GM12878 (cell line): ENCODE measurements at places on chromosomes 11 and 22. TPM values are rescaled to one million over a fixed set of nuclear protein-coding genes. Genes with fewer than 3 reads are reported as not detected.

NXPE2 gene
- total RNA-seq = not detected in 2 replicates

KRTAP5-9 gene
- total RNA-seq = not detected in 2 replicates

APOBEC3G gene
- total RNA-seq = 102 and 103 TPM in 2 replicates

FAM83F gene
- 0.03 and 0.05 TPM in 2 replicates for total RNA-seq

TBCEL gene
- 9.9 and 10.9 TPM in 2 replicates for total RNA-seq

CBLIF gene
- total RNA-seq = not detected in 2 replicates

OR8A1 gene
- not detected in 2 replicates for total RNA-seq

FEN1 gene
- total RNA-seq = 127 and 129 TPM in 2 replicates

CHADL gene
- total RNA-seq = not detected in 2 replicates

- no peak for DNase-seq
Measured at GRCh38 chr22:39598017-39598965, 27.7 kb downstream of the CACNA1I start.

GRCh38 chr22:30362651-30363281 is 6.0 kb downstream of the CCDC157 start:
- no peak for DNase-seq

DNA sequence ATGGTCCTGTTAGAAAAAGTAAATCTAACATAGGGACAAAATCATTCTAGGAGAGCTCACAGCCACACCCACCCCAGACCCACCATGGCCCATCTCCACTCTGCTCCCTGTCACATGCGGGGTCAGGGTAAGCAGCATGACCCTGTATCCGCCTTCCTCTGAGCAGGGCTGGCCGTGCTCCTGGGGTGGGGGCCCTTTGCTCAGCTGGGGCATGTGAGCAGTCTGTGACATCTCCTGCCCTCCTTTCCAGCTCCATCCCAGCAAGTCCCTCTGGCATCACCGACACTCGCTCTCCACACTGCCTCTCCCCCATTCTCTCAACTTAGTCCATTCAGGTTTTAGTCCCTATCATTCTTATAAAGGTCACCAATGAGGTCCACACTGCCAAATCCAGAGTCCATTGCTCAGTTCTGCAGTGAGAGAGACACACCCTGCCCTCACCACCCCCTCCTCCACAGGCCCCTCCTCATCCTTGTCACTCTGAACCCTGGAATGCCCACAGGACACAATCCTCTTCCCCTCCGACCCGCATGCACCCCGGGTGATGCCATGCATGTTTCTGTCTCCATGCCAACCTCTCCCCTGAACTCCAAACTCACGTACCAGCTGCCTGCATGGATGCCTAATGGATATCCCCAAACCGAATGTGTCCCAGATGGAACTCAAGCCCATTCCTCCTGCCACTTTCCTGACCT is 65.1 kb upstream of the PITPNB start:
- no peak for DNase-seq

DNA sequence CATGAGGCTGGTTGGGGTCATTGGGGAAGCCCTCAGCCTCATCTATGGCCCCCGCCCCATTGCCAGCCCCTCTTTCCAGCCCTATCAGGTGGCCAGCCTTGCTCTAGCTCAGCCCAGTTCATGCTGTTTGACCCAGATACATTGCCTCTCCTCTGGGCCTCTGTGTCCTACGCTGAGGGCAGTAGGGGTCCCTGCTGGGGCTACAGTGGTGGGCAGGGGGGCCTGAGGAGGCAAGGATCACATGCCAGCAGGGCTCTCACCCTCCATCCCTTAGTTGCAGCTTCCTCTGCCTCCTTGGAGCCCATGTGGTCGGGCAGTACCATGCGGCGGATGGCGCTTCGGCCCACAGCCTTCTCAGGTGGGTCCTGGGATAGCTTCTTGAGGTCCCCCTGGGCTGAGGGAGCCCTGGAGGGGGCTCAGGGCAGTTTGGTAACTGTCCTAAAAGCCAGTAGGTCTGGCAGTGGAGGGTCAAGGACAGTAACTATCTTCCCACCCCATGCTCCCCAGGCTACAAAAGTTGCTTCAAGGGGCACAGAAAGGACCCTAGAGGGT is 19.2 kb downstream of the EMID1 start:
- no peak for DNase-seq

DNA sequence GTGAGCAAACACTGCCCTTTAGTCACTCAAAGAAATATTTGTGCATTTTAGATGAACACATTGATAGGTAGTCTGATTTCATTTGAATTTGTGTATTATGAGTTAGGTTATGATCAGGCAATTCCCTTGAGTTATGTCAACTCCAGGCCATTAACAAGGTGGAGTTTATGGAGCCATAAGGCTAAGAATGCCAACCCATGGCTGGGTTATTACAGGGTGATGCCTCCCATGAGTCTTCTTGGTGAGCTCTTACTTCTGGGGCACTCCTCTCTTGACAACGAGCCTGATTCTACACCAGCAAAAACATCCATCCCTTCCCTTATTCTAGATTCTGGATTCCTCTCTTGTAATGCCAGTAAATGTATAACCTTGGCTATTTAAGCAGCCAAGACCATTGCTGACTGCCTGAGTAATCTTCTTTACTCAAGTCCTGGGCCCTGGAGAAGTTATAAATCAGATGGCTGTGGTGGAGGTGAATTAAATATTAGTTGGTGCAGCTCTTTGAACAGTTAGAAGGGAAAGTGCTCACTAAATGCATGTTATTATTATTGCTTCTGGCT is 645.7 kb upstream of the TENM4 start:
- no peak for DNase-seq

DNA sequence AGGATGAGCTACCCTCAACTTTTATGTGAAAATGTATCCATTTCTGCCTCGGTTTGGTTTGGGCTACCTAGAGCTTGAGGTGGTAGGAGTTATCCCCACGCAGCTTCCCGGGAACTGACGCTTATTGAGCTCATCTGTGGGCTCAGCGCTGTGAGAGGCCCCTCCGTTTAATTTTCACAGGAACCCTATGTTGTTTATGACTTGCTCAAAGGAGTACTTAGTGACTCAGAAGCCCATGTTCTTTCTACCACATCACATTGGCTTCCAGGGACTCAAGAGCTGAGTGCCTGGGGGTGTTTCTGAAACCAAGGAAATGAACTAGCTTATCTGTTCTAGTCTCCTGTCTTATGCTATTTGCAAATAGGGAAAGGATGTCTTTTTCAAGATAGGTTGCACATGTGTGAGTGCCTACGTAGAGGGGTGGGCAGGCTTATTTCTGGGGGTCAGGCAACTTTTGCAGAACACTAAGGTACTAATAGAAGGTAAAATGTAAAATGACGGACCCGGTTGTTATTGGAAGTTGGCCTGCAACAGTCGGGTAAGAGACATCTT is 40.5 kb downstream of the MICAL2 start:
- no peak for DNase-seq
